Astrocyte of the spinal cord (primary cell): ENCODE measurements at places on chromosomes 3 and 15.

DNA sequence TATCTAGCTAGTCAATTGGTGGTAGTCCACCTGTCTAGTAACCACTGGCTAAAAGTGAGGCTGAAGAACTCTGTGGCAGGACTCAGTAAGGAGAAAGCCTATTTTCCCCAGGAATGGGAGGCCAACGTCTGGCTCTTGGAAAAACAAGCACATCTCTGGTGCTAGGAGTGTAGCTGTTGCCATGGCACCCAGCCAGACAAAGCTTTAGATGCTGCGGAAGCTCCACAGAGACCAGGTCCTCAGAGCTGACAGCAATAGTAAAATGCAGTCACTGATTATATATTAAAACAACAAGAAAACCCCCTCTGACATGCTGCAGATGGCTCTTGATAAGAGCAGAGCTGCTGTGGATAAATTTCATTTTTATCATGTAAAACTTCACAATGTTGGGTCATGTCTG is 124.9 kb upstream of the STRIT1 start:
- no peak for DNase-seq

GRCh38 chr3:61667383-61667782 is 106.0 kb downstream of the PTPRG start:
- no peak for DNase-seq

- peak; percentile 19 for DNase-seq
Measured at GRCh38 chr3:105304487-105304886, 62.2 kb upstream of the ALCAM start.

DNA sequence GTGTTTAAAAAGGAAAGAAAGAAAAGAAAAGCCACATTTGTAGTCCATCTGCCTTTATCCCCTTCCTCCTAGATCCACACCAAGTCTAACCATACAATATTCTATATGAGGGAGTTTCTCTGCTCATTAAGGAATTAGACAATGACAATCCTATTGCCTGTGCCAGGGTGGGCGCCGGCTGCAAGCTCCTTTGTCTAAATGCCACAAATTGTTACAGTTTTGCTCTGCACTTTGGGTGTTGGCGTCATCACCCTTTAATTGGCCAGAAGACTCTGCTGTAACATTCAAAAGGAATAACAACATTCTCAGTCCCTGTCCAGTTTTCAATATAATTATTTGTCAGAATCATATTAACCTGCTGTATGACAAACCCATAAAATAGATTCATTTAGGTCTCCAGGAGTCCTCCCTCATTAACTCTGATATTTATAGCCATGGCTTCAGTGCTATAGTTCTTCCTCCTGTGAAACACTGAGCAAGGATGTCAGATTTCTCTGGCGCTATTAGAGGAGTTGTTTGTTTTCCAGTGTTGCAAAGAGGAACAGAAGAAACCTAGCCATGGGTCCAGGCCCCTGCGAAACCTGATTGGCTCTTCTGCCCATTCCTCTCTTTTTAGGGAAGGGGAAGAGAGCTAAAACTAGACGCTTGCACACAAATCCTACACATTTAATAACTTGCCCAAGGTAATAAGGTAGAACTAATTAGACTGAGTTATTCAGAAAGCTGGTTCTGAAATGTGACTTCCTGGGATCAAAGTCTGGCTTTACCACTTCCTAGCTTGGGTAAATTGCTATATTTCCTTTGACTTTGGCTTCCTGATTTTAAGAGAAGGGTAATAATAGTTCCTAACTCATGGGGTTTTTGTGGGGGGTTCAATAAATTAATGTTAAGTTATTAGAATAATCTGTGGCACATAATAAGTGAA is 112.4 kb downstream of the CD47 start:
- DNase-seq = no peak

DNA sequence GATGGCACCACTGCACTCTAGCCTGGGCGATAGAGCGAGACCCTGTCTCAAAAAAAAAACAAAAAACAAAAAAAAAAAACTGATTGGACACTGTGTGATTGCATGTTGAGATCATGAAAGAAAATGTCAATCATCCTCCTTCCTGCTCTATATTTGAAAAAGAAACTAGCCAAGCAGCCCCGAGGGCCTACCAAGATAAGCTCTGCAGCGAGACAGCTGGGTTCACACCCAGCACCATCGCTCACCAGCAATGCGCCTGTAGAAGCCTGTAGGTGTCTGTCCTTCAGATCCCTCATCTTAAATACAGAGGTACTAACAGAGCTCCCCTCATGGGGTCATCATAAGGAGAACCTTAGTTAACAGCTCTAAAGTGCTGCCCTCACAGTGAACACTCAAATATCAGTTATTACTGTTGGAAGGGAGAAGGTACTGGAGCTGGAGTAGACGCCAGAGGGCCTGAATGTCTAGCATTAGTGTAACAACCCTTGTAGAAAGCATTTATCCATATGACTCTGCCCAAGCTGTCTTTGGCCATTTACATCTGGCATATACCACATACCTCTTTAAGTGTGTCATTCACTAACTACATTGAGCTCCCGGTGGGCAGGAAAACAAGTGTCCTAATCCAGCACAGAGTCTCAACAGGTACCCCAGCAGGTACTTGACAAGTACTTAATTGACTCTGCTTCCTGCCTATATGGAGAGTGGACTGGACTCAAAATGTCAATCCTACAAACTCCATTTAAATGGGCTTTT is 22.9 kb downstream of the MYLK start:
- no peak for DNase-seq

GRCh38 chr3:196135693-196136639 is 54.1 kb upstream of the TFRC start:
- DNase-seq = no peak

DNA sequence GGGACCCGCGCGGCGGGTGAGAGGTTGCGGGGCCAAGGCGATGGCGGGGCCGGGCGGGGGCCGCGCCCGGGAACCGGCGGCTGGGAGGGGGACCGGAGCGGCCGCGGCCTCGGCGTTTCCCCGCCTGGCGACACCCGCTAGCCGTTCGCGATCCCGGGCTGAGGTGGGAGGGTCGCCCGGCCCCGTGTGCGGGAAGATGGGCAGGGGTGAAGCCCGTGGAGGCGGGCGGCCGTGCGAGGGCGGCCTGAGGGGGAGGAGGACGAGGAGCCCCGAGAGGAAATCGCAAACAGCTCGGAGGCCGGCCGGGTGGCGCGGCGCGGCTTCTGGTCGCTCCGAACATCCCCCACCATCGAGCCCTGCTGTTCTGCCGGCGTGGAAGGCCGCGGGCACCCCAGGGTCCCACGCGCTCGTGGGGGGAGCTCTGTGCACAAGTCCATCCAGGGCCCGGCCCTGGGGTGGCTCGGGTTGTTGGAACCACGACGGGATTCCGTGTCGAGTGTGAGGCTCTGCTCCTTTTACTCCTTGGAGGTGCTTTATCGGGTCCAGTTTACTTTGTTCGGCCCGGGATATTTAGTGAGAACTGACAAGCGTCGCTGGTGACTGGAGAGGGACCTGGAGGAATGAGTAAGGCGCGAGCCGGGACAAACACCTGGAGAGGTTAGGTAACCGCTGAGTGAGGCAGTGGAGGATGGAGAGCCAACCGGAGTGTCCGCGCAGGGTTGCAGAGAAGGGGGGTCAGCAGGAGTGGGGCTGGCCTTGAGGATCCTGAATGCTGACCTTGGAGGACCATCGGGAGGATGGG is 728 bp downstream of the CRTC3 start:
- DNase-seq = peak; percentile 37

GRCh38 chr3:44950275-44950734 is 25.7 kb downstream of the ZDHHC3 start:
- no peak for DNase-seq

- no peak for DNase-seq
Measured at GRCh38 chr3:94401466-94401865, 338.6 kb downstream of the NSUN3 start.

- peak; percentile 57 for DNase-seq
Measured at GRCh38 chr3:33218446-33219174, at the start of gene SUSD5. SUSD5 (minus strand) TSS chr3:33218810; CDS start chr3:33218797, 13 bp downstream.

DNA sequence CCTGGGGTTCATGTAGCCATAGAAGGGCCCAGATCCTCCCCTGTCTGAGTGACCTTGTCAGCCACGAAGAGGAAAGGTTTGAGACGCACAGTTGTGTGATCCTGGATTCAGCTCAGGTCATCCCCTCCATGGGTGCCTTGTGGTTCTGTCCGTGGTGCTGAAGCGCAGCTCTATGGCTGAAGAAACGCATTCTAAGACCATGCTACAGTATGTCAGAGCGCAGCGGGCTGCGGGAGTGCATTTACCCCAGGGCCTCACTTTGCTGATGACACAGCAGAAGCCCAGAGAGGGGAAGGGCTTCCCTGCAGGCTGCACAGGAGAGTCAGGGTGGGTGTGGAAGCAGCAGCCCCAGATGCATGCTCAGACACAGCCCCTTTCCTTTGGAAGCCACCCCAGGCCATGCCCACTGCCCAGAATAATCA is 68.8 kb upstream of the IQSEC1 start:
- peak; percentile 29 for DNase-seq

DNA sequence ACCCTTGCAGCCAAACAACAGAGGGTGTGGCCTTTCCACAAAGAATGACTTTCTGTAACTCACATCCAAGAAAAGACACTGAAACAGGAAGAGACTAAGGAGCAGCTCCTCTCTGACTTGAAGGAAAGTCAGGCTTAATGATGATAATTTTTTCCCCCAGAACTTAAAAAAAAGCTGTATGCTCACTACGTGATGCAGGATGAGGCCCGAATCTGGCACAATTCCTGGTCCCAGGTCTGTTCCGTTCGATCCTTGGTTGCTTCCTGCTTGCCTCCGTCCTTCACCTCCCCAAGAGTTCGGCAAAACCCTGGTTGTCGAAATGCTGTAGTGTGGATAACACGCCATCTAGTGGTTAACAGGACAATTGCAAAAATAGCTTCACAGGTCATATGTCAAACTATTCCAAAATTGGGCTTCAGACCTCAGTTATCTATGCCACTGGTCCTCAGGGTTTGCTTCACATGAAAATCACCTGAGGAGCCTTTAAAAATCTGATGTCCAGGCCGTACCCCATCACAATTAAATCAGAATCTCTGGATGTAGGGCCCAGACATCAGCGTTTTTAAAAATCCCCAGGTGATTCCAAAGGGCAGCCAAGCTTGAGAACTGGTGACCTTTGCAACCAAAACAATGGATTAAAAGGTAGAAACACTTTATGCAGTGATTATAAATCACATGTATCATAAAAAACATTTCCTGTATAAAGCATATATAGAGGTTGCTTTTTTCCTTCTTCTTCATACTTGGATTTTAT is 28.1 kb upstream of the SYNM start:
- peak; percentile 82 for DNase-seq

DNA sequence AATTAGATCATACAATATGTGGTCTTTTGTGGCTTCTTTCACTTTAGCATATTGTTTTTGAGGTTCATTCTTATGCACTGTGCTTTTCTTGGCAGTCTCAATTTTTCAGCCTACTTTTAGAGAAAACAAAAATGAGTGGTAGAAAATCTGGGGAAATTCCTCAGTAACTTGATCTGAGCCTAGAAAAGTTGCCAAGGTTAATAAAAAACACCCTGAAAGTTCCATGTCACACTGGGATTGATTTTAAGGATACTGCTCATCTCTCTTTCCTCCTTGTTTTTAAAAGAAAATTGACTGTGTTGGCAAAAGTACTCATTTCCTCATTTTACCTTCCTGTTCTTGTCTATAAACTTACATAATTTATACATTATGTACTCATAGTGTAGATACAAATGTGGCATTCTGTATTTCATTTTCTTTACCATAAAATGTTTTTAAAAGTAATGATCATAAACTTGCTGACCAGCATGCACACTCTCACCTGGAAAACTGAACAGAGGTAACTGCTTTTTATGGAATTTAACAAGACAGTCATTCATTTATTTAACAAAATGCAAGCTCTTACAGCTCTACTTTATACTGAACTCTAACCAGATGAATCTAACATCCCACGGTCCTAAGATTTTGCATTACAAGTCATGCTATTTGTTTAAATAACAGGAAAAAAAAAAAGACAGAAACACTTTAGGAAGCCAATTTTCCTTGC is 28.6 kb upstream of the SH3BP5 start:
- DNase-seq = peak; percentile 86

DNA sequence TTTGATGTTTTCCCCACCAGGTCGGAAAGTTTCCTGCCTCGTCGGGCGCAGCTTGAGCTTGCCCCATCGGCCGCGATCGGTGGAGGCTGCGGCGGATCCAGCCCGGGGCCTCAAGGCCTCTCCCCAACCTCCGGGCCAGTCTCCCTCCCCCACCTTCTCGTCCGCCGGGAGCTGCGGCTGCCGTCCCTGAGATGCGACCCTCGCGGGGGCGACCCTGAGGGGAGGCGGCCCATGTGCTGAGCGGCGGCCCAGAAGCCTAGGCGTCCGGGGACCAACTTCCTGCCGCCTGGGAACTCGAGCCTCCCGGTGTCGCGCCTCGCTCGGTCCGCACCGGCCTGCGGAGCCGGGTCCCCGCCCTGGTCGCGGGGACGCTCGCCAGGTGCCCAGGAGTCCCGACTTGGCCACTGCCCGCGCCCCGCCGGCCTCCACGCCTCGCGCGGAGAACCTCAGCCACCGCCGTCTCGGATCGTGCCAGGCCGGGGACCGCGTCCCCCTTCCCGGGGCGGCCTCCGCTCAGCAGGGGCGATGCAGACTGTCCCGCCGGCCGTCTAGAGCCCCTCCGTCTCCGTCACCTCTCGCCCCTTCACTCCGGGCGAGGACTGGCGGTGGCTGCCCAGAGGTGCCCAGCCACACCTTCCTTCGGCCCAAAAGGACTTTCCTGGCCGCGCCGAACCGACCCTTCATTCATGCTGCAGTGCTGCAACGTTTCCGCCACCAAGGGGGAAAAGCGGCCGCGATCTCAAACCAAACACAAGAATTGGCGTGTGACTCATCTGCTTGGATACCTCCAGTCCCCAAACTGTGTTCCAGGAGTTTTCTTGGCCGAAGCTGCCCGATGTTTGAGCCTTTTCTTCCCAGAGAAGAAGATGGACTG is 656 bp downstream of the SLMAP start:
- DNase-seq = peak; percentile 59
